ENCODE measurements at places on chromosomes 13 and 19.

GRCh38 chr13:59677430-59677829 is 486.3 kb downstream of the DIAPH3 start:
- DNase-seq = no peak

DNA sequence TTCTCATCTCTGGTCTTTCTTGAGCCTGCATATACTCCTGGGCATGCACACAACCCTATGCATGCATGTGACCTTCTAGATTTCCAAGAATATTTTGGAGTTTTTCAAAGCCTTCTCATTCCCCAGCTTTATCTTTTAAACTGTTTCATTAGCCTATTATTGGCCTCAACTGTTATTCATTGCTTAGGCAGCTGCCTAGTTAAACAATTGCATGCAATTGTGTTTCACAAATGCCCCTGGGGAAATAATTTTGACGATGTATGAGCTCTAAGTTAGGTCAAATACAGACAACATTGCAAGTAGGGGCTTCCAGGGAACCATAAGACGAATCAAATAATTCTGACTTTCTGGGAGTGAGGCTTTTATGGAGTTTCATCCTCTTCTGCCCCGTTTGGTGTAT is 2.3 kb upstream of the UPK1A start:
- DNase-seq = no peak

DNA sequence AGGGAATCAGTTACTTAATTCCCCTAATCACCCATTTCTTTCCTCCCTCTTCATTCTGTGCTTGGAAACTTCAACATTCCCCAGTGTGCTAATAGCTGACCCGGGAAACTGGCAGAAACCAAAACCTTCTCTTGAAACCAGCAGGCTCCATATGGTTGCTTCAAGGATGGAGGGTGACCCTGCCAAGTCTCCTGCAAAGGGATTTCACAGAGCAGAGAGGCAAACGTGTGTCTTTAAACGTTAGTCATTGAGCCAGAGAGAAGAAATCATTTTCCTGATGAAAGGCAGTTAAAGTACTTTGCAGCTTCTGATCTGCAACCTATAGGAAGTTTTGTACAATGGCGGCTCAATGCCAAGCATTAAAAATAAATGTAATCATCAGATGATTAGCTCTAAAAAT is 220.9 kb downstream of the POU4F1 start:
- no peak for DNase-seq

DNA sequence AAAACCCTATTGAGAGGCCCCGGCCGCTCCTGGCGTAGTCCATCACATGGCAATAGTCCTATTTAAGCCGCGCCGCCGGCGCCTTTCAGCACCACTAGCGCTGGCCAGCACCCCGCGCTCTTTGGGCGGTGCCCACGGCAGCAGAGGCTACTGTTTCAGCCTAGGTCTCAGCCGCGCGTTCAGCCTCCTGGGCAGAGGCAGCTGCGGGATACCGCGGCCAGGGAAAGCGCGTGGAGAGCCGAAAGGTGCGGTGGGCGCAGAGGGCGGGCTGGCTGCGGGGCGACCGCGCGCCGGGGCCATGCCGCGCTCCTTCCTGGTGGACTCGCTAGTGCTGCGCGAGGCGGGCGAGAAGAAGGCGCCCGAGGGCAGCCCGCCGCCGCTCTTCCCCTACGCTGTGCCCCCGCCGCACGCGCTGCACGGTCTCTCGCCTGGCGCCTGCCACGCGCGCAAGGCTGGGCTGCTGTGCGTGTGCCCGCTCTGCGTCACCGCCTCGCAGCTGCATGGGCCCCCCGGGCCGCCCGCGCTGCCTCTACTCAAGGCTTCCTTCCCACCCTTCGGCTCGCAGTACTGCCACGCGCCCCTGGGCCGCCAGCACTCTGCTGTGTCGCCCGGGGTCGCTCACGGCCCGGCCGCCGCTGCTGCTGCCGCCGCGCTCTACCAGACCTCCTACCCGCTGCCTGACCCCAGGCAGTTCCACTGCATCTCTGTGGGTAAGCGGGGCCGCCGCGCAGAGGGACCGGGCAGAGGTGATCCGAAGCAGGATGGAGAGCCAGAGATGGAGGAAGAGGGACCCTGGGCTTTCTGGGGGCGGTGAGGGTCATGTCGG is at the start of gene GSX1:
GSX1 (plus strand) TSS at position 91 of the 826 bp plus-strand sequence; CDS start at position 299, 208 bp downstream.
- DNase-seq = peak; percentile 7

GRCh38 chr19:48874303-48875135 is 2.3 kb downstream of the PPP1R15A start:
- no peak for DNase-seq

GRCh38 chr19:23539499-23539898 is 144.2 kb upstream of the ZNF91 start:
- DNase-seq = no peak

DNA sequence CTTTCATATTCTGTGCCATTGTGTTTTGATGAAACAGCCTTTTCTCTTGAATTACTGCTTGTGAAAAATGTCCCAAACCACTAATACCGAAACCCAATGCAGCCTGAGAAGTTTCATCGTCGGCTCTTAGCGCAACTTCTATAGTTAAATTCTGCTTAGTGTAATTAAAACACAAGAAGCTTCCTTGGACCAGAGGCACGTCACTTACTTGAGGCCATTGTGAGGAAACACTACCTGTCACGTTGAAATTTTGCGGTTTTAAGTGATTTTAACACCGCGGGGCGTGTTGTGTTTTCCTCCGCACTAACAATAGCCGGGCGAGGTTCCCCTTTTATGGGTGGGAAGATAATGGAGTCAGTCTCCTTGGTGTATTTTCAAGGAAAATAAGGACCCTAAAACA is 70.9 kb downstream of the GGACT start:
- no peak for DNase-seq

DNA sequence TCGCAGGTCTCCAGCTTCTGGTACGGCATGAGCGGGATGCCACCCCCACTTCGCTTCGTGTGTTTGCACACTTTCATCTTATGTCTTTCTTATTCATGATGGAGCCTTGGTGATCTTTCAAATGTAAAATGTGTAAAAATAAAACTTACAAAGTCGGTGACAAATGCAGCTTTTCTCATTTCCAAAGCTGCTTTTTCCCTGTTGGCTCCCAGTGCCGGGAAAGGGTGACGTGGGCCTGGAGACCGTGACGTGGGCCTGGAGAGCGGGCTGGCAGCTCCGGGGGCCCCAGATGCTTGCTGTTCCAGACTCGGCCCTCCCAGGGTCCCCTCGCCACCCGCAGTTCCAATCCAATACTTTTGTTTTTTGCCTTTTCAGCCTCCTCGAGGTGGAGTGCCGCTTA is 101.4 kb downstream of the KDM4B start:
- no peak for DNase-seq

DNA sequence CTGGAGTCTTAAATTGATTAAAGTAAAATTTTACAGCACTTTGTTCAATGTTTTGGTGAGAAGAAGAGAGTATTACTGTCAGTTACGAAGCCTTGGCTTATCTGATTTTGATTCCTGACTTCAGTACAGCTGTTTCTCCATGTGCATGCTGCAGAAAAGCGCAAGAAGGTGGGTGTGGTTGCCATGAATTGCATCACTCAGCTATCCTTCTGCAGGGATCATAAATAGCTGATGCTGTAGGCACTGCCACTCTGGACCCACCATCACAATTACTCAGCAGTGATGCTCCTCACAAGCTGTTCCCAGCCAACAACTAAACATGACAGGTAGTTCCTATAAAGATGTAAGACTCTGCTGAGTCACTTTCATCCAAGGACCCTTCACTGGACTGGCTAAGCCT is 321.2 kb downstream of the IRS2 start:
- DNase-seq = no peak

DNA sequence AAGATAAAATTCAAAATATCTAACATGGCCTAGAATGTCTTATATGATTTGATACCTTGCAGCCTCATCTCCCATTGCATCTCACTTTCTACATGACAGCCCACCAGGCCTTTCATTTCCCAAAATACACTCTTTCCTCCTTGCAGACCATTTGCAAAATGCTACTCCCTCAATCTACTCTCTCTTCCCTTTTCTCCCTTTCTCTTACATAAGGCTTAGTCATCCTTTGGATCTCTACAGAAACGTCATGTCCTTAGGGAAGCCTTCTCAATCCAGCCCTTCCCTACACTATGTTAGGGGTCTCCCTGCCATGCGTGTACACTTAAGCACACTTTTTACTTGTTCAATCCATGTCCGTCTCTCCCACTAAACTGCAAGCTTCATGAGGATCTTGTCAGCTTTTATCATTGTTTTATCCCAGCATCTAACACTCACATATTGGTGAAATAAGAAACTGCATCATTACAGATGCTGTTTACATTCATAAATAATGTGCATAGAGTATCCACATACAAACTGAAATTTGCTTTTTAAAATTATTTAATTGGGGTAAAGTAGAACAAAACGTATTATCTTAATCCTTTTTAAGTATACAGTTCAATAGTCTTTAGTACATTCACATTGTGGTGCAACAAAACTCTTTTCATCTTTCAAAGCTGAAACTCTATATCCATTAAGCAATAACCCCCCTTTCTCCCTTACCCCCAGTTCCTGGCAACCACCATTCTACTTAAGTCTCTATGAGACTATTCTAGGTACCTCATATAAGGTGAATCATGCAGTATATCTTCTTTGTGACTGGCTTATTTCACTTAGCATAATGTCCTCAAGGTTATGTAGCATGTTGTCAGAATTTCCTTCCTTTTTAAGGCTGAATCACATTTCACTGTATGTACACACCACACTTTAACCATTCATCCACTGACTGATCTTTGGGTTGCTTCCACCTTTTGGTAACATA is 11.5 kb upstream of the WBP4 start:
- DNase-seq = no peak

GRCh38 chr19:2116507-2116906 is 19.8 kb downstream of the IZUMO4 start:
- no peak for DNase-seq

DNA sequence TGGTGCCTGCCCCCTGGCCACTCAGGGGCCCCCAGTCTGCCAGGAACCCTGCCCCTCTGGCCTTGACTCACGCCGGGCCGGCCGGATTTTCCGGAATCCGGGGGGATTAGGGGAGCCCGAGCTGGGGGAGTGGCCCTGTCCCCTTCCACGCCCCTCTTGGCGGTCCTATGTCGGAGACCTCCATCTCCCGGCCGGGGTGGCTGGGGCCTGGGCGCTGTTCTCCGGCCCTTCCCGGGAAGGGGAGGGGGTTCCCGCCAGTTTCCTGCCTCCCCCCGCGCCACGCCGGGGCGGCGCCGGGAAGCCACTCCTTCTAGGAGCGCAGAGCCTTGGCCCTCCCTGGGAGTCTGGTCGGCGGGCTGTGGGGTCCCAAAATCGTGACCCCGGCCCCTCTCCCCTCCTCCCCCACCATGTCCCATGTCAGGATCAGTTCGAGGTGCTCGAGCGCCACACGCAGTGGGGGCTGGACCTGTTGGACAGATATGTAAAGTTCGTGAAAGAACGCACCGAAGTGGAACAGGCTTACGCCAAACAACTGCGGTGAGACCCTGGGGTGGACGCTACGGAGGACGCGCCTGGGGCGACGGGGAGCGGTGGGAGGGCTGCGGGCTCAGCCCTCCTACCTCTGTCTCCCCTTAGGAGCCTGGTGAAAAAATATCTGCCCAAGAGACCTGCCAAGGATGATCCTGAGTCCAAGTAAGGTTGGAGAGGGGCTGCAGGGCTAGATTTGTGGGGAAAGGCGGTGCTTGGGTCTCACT is 1.3 kb downstream of the TRIP10 start:
- peak; percentile 11 for DNase-seq

GRCh38 chr13:33524086-33524485 is 238.5 kb upstream of the STARD13 start:
- DNase-seq = no peak

DNA sequence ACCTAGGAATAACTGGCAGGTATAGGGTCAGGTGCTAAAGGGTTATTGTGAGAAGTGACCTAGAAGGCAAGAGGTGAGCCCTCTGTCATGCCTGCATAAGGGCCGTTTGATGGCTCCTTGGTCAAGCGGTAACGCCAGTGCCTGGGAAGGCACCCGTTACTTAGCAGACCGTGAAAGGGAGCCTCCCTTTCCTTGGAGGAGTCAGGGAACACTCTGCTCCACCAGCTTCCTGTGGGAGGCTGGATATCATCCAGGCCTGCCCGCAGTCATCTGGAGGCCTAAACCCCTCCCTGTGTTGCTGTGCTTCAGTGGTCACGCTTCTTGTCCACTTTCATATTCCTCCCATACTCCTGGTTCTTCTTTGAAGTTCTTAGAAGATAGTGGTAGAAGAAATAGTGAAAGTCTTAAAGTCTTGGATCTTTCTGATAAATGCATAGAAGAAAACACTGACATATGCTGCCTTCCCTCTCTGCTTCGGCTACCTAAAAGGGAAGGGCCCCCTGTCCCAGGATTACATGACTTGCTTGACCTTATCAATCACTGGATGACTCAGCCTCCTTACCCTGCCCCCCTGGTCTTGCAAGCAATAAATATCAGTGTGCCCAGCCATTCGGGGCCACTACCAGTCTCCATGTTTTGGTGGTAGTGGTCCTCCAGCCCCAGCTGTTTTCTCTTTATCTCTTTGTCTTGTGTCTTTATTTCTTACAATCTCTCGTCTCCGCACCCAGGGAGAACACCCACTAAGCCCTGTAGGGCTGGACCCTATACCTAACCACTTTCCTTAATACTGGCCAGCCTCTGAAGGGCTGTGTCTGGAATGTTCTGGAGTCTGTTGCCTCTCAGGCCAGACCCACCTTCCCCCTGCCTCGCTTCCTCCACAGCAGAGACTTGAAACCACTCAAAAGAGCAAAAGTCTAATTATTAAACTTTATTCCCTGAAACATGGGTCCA is 16.1 kb upstream of the ABCC4 start:
- no peak for DNase-seq

DNA sequence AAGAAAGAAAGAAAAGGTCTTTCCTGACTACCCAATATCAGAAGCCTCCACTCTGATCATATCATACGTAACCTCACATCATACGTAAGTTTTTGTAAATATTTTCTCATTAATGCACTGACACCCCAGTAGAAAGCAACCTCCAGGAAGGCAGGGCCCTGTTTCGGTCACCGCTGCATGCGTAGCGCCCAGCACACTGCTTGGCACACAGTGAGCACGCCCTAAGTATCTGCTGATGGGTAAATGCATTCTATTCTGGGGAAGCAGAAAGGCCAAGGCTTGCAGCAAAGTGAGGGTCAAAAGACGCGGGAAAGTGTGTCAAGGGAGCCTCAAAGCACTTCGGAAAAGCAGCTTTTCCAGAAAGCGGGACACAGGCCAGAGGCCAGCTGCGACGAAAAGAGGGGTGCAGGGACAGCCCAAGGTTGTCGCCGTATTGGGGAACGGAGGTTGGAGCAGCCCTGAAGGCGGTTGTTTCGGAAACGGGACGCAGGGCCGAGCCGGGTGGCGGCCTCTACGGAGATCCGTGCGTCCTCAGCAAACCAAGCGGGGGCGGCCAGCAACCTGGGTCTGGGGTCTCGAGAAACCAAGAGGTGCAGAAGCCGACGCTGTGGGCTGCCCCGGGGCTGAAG is 463 bp downstream of the SUGP1 start:
- DNase-seq = no peak
